ENCODE measurements at places on chromosomes 1 and 21.

DNA sequence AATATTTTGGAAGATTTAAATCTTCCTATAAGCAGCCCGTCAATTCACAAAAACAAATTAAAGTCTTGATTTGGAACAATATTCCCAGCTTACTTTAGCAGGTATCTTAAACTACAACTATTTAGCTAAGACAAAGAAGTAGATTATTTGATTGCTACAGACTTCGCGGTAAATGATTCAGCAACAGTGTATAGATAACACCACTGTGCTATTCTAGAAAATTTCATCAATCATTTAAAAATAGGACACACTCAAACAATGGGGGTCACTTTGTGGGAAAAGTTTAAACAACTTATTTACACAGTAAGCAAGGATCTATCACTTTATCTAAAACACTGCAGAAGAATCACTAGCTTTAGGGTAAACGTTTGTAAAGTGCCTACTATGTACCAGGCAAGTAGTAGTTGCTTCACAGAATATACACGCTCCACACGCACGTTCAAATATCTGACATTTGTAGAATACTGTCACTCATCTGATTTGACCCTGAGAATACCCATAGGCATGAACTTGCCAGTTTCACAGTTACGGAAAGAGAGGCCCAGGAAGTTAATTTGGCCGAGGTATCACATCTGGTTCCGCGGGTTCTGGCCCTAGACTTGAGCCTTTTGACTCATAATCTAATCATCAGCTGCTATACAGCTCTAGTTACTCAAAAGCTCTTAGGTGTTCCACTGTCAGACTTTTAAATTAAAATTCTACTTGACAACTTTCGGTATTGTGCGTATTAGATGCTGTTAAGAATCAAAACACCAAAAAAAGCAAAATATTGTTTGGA lies 876 bp downstream of the DENND2C start:
- DNase-seq = peak; percentile 15

DNA sequence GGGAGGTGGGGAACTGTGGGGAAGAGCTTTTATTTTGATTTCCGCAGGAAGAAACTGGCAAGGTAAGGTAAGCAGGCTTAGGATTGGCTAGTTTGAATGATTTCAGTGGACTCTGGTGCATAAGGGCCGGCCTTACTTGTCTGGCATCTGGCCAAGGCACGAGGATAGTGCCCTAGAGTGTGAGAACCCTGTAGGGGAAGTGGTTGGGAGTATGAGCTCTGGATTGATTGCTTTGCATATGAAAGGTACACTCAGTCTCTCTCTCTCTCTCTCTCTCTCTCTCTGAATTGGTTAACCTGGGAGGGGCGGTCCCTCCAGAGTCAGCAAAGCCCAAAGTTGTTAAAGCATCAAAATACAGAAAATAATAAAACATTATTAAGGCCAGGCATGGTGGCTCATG lies 463.0 kb downstream of the SIPA1L2 start:
- no peak for DNase-seq

- peak; percentile 39 for DNase-seq
Measured at GRCh38 chr1:10374442-10374860, 24.4 kb upstream of the PGD start.

DNA sequence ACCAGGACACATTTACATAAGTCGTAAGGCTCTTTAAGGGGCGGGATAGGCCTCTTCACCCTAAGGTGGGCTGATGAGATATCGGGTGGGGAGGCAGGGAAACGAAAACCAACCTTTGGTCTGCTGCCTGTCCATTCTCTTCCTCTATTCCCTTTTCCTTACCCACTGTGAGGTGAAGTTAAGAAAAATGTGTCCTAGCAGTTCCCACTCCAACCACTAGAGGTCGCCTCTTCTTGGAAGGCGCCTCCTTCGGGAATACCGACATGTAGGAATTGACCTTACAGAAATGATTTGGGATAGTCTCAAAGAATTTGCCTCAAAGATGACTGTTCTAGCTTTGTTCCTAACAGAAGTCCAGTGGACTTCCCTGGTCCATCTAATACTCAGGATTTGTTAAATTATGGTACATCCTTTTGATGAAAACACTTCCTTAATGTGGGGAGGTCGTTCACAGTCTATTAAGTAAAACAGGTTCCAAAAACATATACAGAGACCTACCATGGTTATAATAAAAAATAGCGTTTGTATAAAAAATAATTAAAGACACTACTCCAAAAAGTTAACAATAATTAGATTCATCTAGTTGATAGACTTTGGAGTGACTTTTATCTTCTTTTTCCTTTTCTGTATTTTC lies 14.1 kb downstream of the AZIN2 start:
- peak; percentile 50 for DNase-seq

- DNase-seq = no peak
Measured at GRCh38 chr1:100907887-100908286, 12.0 kb downstream of the SLC30A7 start.

DNA sequence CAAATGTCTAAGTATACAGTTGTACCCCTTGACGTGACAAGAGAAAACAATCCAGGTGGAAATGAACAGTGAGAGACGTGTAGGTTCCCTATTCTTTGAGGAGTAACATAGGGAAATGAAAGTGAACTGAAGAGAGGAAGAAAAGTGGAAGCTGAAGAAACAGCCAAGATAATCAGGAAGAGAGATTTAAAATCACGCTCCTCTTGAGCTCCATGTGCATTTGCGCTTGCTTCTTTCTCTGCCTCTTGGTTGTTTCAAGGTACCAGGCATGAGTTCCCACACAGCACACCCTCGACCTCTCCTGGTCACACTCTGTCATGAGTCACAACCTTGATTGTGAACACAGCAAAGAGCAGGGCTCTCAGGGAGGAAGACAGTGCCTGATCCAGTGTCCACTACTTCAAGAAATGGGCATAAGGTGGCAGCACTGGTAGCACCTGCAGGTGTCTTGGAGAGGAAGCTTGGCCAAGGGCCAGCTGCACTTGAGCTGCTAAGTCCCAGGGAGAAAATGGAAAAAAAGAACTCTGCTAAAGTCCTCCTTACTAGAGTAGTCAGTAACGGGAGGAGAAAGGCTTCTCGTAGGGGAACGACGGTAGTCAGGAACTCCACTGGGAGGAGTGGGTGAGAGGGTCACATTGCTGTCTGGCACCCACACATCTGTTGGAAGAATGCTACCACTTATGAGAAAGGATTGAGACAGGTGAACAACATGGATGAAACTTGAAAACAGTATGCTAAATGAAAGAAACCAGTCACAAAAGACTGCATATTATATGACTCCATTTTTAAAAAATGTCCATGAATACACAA lies 18.3 kb upstream of the ARID1A start:
- peak; percentile 88 for DNase-seq

DNA sequence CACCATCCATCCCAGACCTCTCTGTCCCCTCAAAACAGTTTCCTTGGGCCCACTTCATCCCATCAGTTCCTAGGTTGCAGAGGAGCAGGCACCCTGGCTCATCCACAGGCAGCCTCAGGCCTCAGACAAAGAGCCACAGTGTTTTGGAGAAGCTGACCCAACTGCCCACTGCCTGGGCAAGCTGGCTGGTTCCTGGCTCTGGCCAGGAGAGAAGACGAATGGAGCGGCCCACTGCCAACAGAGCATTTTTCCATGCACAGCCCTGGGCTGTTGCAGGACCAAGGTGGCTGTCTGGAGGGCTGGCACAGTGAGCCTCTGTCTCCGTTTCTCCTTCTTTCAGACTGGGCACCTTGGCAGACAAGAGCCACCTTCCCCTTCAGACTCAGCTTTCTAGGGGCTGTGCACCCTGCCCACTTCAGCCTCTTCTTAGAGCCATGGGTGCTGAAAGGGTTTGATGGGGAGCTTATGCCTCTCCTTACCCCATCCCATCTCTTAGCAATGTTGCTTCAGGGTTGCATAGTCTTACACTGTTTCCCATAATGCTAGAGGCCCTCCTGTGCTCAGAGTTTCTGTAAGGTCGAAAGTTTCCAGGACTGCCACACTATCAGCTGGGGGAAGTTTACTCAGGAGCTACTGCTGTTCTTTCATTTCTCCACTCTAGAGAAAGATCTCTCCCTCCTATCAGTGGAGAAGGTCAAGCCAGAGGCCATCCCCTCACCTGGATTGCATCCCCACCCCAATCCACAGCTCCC lies 973 bp downstream of the FMOD start:
- no peak for DNase-seq

Data from NB4 (cell line).